Stimulated activated CD4-positive, alpha-beta T cell treated with anti-CD3 and anti-CD28 coated beads, Interleukin-2, amount 100 ng/mL, for 48 hours (primary cell): ENCODE measurements at places on chromosomes 3 and 15.

GRCh38 chr3:155046935-155047334, 33.2 kb upstream of the MME start:
- DNase-seq = no peak

DNA sequence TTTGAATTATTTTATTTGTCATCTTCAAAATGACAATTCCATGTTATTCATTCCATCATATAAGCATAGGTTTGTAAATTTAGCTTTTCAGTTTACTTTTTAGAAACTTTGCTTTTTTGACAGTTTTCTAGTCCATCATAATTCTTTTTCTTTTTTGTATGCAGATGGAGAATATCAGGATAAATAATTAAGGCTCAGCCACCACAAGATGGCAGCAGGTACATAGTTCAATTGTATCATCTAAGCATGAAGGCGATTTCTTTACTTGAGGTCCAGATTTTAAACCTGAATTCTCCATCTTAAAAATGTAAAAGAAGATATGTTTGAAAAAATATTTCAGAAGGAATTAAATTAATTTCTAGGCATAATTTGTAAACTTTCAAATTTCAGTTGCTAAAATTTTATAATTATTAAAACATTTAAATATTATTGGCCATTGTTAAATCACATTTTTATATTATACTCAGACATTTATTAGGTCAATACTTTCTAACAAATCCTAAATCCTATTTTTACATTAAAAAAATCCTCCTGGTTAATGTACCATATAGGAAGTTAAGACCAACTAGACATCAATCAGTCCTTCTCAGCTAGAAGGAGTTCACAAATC, 15.1 kb downstream of the PLSCR5 start:
- no peak for DNase-seq

DNA sequence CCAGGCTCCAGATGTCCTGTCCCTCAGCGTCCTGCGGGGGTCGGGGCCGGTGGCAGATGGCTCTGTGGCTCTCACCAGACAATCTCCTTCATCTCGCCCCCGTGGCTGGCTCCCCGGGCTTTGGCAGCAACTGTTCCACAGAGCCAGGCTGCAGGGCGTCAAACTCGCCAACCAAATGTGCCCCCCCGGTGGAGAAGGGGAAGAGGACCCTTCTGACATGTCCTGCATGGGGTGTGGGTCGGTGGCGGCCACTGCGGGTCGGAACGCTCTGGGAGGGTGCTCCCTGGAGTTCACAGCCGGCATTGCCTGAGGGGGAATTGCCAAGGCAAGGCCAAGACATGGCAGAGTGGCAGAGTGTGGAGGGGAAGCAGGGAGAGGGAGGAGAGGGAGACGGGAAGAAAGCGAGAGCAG, 36.0 kb downstream of the BDH1 start:
- DNase-seq = no peak

GRCh38 chr3:106242781-106243180, 374.0 kb upstream of the CBLB start:
- DNase-seq = no peak

DNA sequence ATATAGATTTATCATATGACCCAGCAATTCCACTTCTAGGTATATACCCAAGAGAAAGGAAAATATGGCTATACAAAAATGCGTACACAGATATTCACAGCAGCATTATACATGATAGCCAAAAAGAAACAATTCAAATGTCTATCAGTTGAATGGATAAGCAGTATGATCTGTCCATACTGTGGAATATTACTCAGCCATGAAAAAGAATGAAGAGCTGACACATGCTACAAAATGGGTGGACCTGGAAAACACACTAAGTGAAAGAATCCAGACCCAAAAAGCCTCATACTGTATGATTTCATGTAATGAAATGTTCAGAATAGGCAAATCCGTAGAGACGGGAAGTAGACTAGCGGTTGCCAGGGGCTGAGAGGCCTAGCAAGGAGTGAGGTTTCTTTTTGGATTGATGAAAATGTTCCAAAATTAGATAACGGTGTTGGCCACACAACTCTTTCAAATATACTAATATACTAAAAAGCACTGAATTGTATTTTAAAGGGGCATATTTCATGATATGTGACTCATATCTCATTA, 33.4 kb downstream of the FGD5 start:
- no peak for DNase-seq

DNA sequence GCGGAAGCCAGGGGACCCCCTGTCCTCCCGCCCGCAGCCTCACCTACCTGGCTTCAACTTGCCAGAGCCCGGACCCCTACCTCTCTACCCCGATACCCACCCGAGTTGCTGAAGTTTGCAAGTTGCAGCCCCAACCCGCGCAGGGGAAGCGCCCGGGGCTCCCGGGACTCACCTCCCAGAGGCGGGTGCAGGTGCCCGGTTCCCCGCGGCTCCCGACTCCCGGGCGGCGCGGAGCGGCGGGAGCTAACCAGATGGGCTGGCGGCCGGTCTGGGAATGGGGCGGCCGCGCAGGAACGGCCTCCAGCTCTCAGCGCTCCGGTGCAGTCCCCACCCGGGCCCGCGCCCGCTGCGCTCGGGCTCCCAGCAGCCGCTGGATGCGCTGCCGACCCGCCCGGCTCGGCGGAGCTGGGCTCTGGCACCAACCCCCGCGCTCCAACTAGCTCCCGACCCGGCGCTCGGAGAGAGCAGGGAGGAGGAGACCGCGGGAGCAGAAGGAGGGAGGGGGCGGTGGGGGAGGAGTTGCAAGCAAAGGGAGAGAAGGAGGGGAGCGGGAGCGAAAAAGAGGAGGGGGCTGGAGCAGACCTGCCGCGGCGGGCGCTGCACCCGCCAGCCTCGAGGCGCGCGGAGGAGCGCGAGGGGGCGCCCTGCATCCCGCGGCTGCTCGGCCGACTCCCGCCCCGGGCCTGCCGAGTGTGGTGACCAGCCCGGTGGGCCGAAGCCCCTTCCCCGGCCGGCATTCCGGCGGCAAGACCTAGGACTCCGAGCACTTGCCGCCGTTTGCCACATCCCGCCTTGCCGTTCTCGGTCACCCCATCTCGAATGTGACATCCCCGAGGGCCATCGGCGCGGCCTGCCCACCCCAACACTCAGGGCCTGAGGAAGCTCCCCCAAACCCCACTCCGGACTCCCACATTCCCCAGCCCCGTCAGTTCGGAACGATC, at the start of gene SEMA5B:
TSS of gene SEMA5B (minus strand) at position 472 of the 941 bp plus-strand sequence. CDS start 66,500 bp downstream, outside the sequence.
- DNase-seq = peak; percentile 7

GRCh38 chr15:87710406-87710805, 546.1 kb downstream of the NTRK3 start:
- no peak for DNase-seq

DNA sequence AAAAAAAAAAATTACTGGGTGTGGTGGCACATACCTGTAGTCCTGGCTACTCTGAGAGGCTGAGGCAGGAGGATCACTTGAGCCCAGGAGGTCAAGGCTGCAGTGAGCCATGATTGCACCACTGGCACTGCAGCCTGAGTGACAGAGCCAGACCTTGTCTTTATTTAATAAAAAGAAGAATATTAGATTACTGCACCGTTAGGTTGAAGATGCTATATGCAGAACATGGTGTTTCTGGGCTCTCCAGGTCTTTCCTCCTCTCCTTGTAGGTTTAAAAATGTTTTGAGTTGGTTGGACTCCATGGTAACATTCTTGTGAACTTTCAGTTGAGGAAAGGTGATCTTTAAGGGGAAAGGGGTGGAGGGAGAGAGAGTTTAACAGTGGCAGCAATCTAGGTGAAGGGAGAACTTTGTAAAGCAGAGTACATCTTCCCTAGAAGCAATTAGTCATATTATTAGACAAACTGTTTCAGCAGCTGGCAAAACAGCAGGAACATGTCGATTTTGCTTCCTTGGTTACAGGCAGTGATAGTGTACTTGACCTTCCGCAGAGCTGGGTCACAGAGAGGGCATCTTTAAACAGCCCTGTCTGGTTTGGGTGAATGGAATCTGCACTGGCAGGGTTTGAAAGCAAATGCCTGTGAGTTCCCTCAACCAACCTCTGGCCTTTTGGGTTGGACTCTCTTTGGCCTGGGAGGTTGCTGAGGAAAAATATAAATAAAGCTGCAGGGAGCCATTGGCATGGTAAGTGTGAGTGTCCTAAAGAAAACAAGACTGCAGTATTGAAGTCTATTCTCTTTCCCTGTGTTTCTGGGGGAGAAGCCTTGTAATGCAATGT, 42.8 kb downstream of the NR2C2 start:
- no peak for DNase-seq

DNA sequence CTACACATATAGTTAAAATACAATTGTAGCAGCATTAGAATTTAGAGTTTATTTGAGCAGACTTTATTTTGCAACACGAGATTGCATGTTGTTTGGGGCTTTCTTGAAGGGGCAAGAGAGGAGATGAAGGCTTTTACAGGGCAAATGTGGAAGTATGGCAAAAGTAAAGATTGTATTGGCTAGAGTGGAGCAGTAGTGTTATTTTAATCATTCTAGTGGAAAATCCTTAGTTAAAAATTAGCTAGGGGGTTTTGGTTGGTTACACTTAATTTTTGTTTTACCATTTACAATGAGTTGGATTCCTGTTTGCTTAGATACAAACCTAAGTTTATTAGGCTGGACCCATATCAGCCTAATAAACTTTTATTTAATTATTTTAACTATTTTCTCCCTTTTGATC, 4.6 kb downstream of the OR5H15 start:
- no peak for DNase-seq

- no peak for DNase-seq
Observed at GRCh38 chr3:131075632-131076328, 49.1 kb downstream of the NEK11 start.

DNA sequence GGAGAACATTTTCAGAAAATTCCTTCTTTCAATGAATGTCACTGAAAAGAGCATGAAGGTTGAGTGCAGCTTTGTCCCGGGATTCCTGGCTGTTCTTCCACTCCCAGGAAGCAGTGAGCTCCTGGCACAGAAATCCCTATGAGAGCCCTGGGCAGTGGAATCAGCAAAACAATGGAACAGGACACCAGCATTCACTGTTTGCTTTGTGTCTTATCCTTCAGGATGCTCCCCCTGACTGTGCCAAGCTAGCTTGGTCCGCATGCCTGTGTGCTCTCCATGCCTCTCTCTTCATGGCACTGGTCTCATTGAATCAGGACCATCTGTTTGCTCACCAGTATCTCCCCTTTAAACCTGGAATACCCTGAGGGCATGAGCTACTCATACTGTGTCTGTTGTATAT, 102.0 kb upstream of the GADL1 start:
- no peak for DNase-seq

GRCh38 chr3:155981669-155982068, 111.2 kb downstream of the GMPS start:
- no peak for DNase-seq

DNA sequence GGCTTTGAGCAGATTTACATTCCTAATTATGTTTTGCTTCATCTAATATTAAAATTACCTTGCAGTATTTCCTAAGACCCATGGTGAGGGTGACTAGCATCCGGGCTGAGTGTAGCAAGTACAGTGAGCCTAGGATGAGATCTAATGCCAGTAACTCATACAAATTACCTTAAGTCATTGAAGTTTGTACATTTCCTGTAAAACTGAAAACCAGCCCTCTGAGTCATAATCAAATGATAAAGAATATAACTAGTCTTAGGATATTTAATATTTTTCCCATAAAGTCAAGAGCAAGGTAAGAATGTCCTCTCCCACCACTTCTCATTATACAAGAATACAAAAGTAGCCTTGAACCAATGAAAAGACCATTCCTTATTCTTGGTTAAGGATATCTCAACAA, 54.8 kb upstream of the CHRM5 start:
- no peak for DNase-seq

- DNase-seq = no peak
Observed at GRCh38 chr3:43279532-43279931, 6.8 kb upstream of the SNRK start.

DNA sequence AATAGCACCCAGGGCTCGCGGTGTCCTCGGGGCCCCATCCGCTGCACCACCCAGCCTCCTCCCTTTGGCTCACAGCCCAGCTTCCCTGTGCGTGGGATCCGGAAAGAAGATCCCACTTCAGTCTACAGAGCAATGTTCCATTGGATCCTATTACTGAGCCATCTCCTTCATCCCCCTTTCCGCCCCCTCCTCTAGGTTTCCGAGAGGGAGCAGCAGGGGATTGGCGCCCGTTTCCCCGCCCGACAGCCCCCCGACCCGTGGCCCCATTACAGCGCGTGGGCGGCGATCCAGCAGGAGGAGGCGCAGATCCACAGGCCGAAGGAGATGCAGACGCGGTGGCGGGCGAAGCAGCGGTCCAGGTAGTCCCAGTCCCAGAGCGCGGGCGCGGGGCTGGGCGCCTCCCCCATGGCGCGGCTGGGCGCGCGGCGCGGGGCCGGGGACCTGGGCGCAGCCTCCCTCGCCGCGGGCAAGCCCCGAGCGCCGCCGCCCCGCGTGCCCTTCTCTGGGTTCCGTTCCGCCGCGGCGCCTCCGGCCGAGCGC, 340 bp downstream of the TMEM44 start:
- peak; percentile 2 for DNase-seq

DNA sequence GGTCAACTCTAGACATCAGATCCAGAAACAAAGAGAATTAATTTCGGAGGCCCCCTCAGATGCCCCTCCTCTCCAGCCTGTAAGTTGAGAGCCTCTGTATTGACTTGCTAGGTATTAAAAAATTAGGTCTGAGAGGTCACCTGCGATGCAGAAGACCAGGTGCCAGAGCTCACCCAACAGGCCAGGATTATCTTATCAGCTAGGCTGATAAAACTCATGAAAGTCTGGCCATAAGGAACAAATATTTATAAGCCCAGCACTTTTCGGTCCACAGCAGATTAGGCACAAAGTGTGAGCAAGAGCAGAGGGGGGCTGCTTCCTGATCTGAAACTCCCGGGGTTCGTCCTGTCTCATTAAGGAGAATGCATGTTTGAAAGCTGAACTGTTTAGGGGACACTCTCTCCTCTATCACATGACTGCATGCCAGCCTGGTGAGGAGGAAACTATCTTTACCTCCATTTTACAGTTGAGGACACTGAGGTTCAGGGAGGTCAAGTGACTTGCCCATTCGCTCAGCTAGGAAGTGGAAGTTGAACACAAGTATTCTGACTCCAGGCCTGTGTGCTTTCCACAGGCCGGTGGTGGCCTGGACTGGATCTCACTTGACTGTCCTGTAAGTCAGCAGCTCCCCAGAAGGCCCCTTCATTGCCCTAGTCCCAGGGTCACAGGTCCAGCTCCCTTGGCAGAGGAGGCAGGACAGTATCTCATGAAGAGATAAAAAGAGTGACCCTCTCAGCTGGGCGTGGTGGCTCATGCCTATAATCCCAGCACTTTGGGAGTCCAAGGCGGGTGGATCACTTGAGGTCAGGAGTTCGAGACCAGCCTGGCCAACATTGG, 39.6 kb upstream of the MAGEF1 start:
- no peak for DNase-seq

DNA sequence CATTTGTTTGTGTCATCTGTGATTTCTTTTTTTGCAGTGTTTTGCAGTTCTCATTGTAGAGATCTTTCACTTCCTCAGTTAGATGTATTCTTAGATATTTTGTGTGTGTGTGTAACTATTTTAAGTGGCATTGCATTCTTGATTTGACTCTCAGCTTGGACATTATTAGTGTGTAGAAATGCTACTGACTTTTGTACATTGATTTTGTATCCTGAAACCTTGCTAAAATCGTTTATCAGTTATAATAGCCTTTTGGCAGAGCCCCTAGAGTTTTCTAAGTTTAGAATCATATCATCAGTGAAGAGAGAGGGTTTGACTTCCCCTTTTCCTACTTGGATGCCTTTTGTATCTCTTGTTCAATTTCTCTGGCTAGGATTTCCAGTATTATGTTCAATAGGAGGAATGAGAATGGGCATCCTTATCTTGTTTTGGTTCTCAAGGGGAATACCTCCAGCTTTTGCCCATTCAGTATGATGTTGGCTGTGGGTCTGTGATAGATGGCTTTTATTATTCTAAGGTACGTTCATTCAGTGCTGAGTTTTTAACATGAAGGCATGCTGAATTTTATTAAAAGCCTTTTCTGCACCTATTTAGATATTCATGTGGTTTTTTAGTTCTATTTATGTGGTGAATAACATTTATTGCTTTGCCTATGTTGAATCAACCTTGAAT, 211.7 kb downstream of the MBNL1 start:
- DNase-seq = no peak
